Cerebellar cortex (tissue), 1 donor: ENCODE measurements at places on chromosomes 5 and 9.

DNA sequence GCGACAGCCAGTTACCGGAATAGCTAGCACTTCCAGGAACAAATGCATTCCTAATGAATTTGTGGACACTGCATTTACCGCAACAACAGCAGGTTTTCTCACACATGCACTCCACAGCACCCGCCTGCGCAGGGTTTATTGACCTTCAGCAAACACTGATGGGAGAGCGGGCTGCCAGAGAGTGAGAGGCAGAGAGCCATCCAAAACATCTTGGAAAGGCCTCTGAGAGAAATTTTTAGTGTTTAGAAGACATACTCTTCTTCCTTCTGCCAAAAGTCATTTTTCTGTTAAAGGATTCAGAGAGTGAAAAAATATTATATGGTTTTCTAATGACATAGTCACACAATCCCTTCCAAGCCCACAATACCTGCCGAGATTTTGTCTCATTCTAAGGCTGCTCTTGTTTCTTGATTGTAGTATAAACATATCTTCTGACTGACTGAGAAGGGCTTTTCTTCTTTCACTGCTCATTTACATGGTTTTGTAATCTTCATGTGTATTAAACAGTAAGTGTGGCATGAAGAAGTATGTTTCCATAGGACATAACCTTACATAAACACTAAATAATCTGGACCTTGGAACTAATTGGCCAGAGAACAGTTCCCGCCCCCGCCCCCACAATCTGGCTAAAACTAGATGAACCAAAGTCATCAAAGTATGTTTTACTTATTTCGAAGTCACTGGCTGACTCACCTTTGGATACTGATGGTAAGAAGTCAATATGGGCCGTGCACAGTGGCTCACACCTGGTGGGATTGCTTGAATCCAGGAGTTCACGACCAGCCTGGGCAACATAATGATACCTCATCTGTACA lies 432.5 kb upstream of the MEF2C start:
- no peak for DNase-seq

DNA sequence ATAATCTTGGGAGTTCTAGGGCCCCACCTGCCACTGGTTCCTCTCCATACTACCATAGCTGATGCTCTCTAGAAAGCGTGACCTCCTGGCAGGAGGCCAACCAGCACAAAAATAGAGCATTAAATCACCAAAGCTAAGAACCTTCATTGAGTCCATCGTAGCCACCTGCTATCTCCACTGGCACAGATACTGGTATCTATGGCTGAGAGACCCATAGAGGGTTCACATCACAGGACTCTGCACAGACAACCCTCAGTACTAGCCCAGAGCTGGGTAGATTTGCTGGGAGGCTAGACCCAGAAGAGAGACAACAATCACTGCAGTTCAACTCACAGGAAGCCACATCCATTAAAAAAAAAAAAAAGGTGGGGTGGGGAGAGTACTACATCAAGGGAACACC lies 509.1 kb downstream of the DTWD2 start:
- DNase-seq = no peak

DNA sequence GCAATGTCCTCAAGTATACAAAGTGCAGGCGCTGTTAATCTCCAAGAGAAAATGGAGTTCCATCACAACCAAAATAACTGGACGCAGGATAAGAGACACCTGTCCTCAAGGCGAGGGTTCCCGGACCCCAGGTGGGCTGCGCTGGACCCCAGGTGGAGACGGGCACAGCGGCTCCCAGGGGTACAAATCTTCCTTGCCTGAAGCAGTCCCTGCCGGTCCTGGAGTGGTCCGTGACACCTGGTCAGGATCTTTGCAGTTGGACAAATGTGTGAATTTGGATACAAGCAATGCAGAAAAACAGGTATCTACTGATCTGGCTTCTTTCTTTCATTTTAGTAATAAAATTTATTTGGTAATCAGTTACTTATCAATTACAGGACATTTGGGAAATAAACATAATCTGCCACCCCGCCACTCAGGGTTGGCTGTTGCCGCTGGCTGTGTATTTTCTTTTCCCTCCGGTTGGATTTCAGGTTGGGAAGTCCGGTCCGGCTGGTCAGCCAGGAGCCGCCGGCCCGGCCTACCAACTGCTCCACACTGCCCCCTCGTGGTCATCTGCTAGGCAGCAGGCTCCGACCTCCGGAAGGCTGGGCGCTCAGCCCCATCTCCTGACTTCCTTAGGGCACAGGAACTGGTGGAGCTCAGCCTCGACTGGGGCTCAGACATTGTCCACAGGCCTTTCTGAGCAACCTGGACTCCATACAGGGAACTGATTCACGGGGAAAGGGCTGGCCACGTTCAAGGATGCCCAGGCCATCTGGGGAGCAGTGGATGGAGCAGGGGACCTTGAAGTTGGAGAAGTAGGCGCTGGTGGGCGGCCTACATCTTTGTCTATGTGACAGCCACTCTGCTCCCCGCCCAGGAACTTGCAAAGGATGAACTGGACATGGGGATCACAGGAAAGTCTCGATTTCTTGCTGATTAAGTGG lies 43.4 kb downstream of the NXNL2 start:
- peak; percentile 65 for DNase-seq

- no peak for DNase-seq
Measured at GRCh38 chr5:30749971-30750370, 443.5 kb upstream of the CDH6 start.

- no peak for DNase-seq
Measured at GRCh38 chr5:175895686-175896102, 24.3 kb downstream of the CPLX2 start.

- DNase-seq = no peak
Measured at GRCh38 chr5:111321376-111321775, 97.2 kb downstream of the CAMK4 start.

DNA sequence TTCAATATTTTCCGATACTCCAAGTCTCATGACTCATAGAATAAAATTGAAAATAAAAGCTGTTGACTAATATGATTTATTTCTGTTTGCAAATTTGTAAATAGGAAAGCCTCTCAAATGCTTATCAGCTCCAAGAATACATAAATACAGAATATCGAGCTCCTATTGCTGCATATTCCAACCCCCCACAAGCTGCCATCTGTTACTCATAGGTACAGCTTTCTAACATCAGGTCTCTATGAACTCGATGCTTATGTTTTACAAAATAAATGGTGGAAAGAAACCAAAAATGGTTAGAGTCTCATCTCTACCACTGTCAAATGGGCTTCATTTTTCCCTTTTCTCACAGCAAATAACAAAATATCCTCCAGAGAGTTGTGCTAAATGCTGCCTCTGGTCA lies 631.6 kb upstream of the CDH18 start:
- peak; percentile 77 for DNase-seq

DNA sequence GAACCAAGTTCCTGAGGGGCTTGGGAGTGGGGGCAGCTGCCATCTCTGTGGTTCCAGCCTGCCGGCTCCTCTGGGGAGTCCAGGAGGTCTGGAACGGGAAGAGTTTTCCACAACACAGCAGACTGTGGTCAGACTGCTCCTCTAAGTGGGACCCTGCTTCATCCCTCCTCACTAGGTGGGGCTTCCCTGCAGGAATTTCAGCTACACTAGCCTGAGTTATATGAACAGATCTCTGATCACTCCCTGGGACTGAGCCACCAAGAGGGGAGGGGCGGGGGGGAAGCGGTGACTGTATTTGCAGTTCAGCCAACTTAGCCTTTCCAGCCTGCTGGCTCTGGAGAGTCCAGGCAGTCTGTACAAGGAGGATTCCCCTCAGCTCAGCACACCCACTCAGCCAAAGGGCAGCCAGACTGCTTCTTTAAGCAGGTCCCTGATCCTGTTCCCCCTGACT lies 19.4 kb downstream of the DTWD2 start:
- DNase-seq = no peak

GRCh38 chr5:96812851-96813250 lies 5.1 kb upstream of the ERAP1 start:
- no peak for DNase-seq

DNA sequence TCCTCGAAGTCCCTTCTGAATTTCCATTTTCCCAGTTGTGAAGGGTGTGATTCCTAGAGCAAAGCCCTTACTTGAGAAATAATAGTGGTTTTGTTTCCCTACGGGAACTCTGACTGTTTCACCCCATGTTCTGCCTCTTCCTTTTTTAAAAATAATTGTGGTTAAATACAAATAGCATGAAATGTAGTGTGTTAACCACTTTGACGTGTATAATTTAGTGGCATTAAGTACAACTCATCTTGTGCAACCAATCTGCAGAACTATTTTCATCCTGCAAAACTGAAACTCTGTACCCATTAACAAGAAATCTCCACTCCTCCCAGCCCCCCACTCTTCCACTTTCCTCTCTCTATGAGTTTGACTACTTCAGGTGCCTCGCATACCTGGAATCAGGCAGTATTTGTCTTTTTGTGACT lies 35.6 kb upstream of the HAND1 start:
- DNase-seq = no peak

DNA sequence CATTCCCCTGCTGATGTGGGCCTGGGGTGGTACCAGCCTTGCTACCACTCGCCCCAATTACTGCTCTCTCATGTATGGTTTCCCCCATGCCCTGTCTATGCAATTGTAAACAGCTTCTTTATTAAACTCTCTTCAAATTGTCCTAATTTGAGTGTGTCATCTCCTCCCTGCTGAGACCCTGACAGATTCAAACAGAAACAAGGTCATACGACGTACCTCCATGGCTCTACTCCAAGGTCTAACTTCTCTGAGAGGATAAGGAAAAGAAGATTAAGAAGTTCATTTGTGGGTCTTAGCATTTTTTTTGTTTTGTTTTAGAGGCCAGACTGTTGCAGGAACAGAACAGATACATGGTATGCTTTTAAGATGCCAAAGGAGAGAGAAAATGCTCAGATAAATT lies 38.0 kb downstream of the ABITRAM start:
- DNase-seq = no peak
